8988T (cell line): ENCODE measurements at places on chromosomes 2 and 18.

- DNase-seq: no peak
These were observed 176.6 kb upstream of the CREB1 start for GRCh38 chr2:207352978-207353671.

DNA sequence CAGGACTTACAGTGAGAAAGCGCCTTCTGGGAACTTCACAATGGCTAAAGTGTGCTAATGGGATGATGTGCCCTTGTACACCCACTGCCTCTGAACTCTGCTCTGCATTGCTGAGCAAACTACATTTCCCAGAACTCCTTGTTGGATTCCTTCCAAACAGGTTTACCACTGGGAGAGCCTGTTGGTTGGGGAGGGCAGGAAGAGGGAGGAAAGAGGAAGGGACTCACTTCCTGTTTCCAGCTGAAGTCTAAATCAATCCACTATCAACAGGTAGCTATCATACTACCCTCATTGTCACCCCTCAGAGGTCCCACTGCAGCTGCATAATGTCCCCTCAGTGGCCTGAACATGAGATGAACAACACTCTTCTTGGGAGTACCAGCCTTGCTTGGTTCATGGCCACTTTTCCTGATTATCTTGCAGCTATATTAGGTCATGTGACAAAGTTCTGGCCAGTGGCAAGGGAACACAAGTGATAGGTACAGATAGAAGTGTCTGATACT is 109.7 kb downstream of the MSH2 start:
- no peak for DNase-seq

- DNase-seq: no peak
These were observed 35.6 kb downstream of the ACTR2 start for GRCh38 chr2:65263262-65263661.

- DNase-seq: no peak
These were observed 920.6 kb upstream of the PIK3C3 start for GRCh38 chr18:41034413-41034812.

DNA sequence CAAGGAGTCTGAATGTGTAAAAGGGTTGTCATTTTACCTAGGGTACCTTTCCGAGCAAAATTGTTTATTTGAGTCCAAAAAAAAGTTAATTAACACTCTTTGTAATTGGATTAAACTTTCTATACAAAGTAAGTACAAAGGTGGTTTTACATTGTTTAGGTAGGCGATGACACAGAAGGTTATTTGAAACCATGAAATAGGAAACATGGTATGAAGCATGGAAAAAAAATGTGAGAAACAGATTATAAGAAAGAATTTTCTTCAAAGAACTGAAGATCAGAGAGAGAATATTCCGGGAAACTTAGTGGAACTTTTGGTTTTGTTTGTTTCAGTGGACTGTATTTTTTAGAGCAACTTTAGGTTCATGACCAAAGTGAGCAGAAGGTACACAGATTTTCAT is 32.7 kb downstream of the CARF start:
- DNase-seq: no peak

- DNase-seq: no peak
These were observed 27.8 kb downstream of the VAPA start for GRCh38 chr18:9941660-9942059.

- no peak for DNase-seq
These were observed 243.2 kb upstream of the RAB12 start for GRCh38 chr18:8366070-8366469.

DNA sequence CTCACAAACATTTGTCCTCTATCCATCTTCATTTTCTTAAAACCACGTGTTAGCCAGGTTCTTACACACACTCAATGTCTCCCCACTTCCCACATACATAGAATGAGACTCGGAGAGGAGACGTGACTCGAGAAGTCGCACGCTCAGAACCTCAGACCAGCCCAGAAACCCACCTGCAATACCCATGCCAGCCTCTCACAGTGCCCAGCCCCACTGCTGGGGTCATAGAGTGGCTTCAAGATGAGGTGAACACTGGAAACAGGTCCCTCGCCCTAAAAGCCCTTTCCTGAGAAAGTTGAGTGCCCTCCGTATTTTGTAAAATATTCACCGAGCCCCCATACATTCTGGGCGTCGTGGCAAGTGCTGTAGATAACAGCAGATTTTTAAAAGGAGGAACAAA is 487.4 kb downstream of the EIPR1 start:
- no peak for DNase-seq

GRCh38 chr2:27378809-27379290 is 1.7 kb downstream of the ZNF513 start:
- DNase-seq: no peak

GRCh38 chr2:199495147-199495546 is 37.4 kb upstream of the SATB2 start:
- no peak for DNase-seq

DNA sequence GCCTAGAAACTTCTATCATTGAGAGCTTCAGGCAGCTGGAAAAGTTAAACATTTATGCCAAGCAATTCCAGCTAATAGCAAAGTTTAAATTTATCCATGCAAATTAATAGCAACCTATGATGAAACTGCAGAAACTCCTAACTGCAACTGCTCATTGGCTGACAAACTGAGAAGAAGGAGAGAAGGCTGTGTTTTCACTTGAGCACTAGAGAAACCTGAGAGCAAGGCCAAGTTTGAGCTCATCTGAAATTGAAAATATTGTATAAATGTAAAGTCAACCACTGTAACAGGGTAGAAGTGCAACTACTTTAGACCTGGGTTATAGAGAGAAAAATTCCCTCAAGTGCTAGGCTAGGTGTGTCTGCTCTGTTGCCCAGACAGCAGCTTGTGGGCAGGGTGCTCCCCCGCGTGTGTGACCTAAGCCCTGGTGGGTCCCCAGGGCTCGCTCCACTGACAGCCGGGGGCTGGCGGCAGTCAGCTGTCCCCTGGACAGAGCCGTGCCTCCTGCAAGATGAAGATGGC is 50.2 kb downstream of the CABYR start:
- DNase-seq: no peak

DNA sequence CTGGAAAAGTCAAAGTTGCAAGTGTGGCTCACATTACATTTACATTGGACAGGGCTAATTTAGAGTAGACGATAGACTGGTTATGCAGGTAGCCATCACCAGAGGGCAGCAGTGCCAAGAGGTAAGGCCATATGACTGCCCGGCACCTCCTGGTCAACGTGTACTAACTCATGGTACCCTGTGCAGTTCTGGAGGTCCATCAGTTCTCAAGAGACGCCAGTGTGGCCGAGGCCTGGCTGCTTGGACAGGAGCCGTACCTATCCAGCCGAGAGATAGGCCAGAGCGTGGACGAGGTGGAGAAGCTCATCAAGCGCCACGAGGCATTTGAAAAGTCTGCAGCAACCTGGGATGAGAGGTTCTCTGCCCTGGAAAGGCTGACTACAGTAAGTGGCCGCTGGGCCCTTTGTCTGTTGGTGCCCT is 65.8 kb upstream of the EML6 start:
- DNase-seq: peak; percentile 34

- no peak for DNase-seq
These were observed 1.0 kb downstream of the ACVR1 start for GRCh38 chr2:157874997-157875640.

- DNase-seq: no peak
These were observed 267.6 kb upstream of the CYP26B1 start for GRCh38 chr2:72415241-72415661.

DNA sequence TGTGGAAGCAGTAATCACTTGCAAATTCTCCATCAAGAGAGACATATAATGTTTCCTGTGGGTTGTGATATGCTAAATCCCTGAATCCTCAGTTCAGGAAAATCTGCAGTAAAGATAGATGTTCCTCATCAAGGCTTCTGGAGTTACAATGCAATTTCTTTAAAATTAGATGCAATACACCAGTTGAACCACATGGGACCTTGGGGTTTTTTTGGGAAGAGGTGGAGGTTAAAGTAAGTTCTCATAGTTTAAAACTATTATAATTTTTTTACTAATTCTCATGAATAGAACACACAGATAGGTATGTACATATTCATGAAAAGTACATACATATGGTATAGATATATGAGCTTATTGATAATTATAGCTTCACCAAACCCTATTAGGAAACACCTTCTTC is 496.2 kb downstream of the SATB2 start:
- DNase-seq: no peak

DNA sequence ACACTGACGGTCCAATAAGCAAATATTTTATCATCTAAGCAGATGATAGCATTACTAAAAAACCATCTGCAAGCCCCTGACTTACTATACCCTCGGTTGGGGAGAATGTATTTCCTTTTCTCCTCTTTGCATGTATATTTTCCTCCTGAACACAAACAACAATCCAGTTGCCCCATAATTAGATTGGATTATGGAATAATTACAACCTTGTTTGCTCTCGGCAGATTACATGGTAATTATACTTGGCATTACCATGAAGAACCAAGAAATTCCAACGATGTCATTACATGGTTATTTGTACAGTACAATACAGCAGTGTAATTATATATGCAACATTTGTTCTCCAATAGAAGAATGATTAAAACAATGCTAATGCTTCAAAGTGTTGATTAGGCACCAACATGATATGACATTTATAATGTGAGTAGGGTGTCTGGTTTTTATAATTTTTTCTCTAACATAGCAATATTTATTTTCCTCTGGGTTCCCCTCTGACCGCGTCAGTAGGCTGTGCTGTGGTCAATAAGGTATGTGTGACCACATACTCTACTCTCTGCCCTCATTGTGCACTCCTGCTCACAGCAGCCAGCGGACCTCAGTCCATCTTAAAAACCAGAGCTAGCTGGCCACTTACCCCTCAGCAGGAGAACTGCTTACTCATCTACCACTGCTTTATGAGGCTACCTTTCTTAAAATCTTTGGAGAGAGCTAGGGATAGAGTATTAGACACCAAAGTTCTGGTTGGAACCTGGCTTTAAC is 176.1 kb downstream of the INSIG2 start:
- no peak for DNase-seq

- DNase-seq: no peak
These were observed 53.5 kb downstream of the SLC4A1AP start for GRCh38 chr2:27717070-27717795.

DNA sequence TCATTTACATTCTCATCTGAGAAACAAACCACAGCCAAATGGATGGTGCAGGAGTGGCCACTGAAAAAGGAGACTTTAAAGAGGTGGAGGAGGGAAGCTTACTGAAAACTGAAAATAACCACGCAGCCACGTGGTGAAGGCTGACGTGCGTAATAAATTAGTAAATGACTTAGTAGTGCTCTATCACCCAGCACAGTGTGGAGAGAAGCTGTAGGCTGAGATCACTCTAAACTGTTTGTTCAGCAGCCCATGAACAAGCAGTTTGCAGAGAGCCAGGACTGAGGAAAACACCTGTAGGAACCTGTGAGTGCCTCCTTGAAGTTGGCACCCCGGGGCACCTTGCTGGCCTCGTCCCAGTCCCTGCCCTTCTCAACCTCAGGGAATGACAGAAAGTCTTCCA is 193.0 kb downstream of the TXNL1 start:
- DNase-seq: no peak

DNA sequence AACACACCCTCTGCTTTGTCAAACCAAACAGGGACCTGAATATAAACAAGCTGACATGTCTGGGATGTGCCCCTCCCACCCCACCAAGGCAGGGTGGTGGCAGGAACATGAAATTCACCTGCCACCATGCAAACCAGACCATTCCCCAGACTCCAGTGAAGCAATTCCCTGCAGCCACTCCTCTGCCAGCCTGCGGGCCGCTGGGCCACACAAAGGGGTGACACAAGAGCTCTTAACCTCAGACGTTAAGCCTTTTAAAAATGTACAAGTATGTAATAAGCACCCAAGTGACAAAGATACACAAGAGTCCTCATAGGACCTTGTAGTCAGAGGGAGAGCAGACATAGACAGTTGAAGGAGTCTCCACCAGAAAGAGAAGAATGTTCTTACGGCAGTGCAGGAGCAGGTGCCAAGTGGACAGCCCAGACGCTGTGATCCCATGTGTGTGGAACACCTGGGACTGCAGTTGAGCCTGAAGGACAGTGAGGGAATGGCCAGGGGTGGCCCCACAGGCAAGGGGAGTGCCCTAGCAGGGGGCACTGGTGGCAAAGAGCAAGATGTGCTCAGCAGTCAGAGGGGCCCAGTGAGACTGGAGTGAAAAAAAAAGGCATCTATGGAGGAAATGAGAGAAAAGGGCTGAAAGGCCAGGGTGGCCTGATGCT is 36.9 kb downstream of the CRACDL start:
- DNase-seq: no peak

- DNase-seq: no peak
These were observed 4.9 kb upstream of the IL1B start for GRCh38 chr2:112841295-112842044.

DNA sequence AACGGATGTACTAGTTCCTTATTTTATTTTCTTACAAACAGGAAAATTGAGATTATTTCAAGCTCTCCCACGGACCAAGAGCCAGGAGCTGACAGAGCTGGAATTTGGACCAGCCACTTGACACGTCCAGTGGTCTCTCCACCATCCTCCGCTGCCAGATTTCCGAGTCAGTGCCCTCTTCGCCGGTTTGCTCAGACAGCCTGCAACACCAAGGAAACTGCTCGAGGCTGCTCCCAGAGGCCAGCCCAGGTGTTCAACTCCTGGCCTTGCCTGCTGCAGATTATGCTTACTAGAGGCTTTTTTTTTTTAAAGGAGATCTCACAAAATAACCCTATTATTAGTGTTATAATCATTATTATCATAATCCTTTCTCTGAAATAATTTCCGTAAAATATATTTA is 779.8 kb downstream of the RNF144A start:
- DNase-seq: no peak

- no peak for DNase-seq
These were observed 8.4 kb downstream of the BCL11A start for GRCh38 chr2:60544954-60545560.

DNA sequence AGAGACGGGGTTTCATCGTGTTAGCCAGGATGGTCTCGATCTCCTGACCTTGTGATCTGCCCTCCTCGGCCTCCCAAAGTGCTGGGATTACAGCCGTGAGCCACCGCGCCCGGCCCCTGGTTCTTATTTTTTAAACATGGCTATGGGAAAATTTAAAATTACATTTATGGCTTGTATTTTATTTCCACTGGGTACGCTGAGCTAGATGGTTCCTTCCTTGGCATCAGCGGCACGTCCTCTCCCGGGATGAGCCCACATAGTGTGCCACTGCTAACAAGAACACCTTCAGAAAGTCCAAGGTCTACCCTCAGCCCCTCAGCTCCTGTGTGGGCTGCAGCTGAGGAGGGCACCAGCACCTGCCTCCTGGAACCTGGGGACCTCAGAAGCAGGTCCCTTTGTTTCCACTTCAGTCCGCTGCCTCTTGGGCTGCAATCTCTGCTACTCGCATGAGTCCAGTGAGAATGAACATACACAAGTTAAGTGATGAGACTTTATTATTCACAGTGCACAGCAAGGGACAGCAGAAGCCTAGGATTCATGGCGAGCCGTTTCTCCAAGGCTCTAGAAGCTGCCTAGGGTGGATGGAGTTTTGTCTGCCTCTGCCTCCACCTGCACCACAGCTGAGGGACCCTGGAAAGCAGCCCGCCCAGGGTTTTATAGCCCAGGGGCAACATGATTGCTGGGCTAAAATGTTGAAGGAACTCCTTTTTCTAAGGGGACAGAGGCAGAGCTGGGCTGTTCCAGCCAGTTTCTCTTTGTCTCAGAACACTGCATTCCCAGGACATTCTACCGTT is 107.5 kb upstream of the TEX51 start:
- no peak for DNase-seq
